T-helper 9 cell (primary cell): ENCODE measurements at places on chromosomes 7 and 10.

- no peak for DNase-seq
These were observed 25.3 kb downstream of the ADD3 start for GRCh38 chr10:110032801-110033700.

DNA sequence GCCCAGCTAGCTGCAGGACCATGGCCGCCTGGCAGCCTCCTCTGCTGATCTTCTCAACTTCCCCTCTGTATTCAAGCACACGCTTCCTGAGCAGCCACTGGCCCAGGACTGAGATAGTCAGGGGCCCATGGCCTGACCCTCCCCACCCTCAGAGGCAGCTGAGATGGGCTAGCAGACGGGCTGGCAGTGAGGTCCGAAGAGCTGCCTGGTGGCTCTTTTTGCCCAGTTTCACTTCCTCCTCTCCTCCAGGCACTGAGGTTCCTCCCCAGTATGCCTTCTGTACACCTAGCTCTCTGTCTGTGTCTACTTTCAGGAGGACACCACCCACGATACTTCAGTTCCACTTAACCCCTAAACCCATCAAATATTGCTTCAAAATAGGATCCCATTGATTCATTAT, 395.6 kb downstream of the TNS3 start:
- DNase-seq: no peak

GRCh38 chr7:142614116-142614515, 135.2 kb upstream of the PRSS1 start:
- no peak for DNase-seq

- DNase-seq: no peak
These were observed 121.5 kb upstream of the FZD1 start for GRCh38 chr7:91142743-91143142.
